ENCODE measurements at places on chromosomes 7 and 10.

GRCh38 chr7:101828301-101829020 is 11.0 kb downstream of the CUX1 start:
- no peak for DNase-seq

- DNase-seq = no peak
Measured at GRCh38 chr7:26186364-26187311, 13.9 kb downstream of the HNRNPA2B1 start.

DNA sequence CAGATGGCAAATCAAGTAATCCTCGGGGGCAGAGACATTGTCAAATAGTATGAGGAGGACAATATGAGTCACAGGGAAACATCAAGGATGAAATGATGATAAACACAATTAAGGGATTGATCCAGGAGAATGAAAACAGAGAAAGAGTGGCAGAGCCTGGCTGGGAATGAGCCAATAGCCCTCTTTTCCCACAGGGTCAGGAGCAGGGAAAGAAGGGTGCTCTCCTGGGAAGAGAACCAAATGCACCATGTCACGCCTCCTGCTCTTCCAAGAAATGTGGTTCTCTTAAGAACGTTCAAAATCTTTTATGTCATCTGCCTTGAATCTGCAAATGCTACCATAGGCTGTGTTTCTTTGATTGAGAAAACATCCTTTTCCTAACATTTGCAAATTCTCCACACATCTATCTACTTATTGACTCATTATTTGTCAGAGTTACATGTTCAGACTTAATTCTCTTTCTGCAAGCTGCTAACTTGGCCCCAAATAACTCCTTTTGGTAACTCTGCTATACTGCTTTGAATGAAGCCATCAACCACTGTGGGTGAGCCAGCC is 50.6 kb downstream of the HIPK2 start:
- no peak for DNase-seq

DNA sequence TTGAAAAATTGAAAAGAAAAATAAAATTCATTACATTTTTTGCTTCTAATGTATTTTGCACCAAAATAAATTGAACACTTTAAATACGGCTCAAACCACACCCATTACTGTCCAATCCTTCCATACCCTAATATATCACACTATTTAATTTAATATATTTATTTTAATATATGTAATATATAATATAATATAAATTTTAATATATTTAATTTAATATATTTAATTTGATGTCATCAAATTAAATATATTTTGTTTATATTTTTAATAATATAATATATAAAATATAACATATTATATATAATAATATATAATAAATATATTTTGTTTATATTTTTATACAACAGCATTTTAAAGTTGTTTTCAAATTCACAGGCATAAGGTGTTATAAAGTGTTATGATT is 15.7 kb upstream of the POU6F2 start:
- DNase-seq = no peak

All from AG04450 (cell line).